Activated naive CD8-positive, alpha-beta T cell treated with anti-CD3 and anti-CD28 coated beads, Interleukin-2, amount 50 U/mL, for 24 hours (primary cell): ENCODE measurements at places on chromosomes 16 and 17.

DNA sequence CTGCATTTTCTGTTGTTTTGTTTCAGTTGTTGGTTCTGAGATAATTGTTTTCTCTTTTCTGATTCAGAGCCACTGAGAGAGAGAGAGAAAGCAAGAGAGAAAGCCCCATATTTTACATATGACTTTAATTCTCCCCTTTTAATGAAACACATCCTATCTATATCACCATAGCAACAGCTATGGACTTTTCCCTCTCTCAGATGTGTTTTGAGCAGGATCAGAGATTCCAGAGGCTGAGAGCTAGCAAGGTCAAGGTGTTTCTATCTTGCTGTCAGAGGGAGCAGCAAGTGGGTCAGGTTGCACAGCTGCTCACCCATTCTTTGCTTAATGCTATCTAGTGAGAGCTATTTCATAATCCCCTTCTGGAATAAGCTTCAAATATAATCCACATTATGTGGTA is 415.9 kb downstream of the CA10 start:
- no peak for DNase-seq

- DNase-seq, result no peak
Observed at GRCh38 chr17:65918500-65918899, 273.4 kb downstream of the CEP112 start.

- no peak for DNase-seq
Observed at GRCh38 chr16:89322321-89323119, 105.0 kb downstream of the ZNF778 start.

GRCh38 chr17:5931616-5932015 is 138.6 kb upstream of the WSCD1 start:
- no peak for DNase-seq

DNA sequence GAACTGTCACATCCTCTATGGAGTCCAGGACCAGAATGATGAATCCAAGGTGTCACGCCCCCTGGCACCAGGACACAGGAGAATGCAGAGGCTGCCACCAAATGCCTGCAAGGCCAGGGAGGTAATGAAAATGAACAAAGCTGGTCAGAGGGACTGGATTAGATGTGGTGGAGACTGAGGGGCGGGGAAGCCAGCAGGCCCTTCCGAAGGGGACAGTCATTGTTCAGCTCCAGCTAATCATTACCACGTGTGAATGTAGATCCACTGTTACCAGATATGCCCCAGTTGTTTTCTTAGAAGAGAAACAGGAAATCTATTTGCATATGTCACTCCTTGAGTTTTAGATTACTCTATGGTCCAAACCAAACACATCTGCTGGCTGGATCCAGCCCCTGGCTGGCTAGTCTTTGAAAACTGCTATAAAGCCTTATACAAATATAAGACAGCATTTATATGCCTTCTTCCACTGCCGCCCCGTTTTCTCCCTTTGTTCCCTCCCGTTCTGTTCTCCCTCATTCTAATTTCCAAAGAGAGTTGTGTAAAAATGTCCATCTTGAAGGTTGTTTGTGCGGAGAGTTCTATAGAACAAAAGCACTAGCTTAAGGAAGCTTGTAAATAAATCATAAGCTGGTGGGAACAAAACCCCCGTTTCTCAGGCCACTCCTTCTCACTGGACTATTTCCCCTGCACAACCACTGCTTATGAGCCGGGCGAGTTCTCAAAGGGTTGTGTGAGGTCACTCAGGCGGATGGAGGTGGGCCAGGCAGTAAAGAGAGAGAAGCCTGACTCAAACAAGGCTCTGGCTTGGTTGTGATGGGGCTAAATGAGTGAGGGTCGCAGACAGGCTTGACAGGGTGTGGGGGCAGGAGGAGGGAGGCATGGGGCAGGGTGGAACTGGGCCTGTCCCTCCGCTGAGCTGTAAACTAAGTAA is 14.2 kb downstream of the CRYM start:
- no peak for DNase-seq

- DNase-seq, result peak; percentile 55
Observed at GRCh38 chr17:7440834-7441195, 1.5 kb downstream of the FGF11 start.

GRCh38 chr16:10896723-10897122 is 19.7 kb downstream of the CIITA start:
- DNase-seq, result no peak

GRCh38 chr16:87826798-87827587 is 42.3 kb downstream of the SLC7A5 start:
- DNase-seq, result no peak

GRCh38 chr17:50123649-50124349 is 6.2 kb downstream of the SAMD14 start:
- no peak for DNase-seq

DNA sequence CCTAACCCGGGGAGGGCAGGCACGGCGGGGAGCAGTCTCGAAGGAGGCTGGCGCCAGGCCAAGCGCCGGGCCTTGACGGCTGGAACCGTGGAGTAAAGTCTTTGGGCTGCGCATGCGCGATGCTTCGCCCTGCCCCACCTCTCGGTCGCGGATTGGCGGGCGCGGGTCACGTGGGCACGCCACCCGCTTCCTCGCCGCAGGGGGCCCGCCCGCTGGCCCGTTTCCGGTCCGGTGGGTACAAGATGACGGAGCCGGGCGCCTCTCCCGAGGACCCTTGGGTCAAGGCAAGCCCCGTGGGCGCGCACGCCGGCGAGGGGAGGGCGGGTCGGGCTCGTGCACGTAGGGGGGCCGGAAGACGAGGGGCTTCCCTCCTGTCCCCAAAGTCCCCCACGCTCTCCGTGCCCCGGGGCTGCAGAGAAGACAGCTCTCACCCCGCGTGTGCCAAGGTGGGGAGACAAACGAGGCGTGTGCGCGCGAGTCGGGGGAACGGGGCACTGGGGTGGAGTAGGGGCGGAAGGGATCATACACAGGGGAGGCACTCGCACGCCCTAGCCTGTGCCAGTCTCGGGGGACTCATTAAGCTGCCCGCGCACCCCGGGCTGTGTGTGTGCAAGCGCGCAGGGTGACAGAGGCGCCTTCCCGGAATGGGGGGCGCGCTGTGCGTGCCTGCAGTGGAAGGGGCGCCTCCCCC is at the start of gene MLX:
Gene MLX, plus strand, starts transcription at position 218 of the 691 bp plus-strand sequence. Its CDS starts 25 bp downstream, at position 243.
- DNase-seq, result peak; percentile 95

DNA sequence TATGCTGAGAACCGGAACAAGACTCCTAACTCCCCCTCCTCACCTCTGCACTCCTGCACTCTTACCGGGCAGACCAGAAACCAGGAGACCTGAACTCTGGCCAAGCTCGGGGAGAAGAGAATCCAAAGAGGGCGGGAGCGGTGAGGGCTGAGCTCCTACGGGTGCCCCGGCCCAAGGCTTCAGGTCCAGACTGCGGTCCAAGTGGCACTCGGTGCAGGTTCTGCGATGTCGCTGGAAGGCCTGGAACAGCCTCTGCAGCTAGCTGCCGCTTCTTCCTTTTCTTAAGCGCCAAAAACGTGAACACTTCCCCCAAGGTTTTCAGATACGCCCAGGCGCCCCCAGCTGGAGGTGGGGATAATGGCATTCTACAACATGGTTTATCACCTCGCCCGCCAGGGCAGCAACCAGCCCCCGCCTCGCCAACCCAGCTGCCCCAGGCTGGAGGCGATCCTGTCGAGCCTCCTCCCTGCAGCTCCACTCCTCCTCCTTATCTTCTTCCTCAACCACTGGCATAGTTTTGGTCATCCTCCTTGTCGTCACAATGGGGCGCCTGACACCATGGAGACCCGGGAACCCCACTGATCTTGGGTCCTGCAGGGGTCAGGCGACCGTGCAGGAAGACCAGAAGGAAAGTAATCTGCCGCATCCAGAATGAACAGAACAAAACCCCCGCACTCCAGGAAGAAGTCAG is 1735.9 kb downstream of the TP53TG3F start:
- no peak for DNase-seq
